ENCODE measurements at places on chromosomes 6 and 20. TPM values are rescaled to one million over a fixed set of nuclear protein-coding genes. Genes with fewer than 3 reads are reported as not detected.

IPCEF1 gene
- 0.41 TPM for polyA plus RNA-seq

KHDRBS2 gene
- polyA plus RNA-seq: 5.5 TPM

SLC22A3 gene
- polyA plus RNA-seq: 1.0 TPM

SNRNP48 gene
- polyA plus RNA-seq: 4.3 TPM

SNAP91 gene
- 0.97 TPM for polyA plus RNA-seq

BTNL2 gene
- polyA plus RNA-seq: not detected

MCCD1 gene
- polyA plus RNA-seq: not detected

TP53TG5 gene
- polyA plus RNA-seq: not detected

TASP1 gene
- polyA plus RNA-seq: 4.5 TPM

EDN1 gene
- 0.23 TPM for polyA plus RNA-seq

SMOC2 gene
- polyA plus RNA-seq: 8.5 TPM

ADTRP gene
- 0.08 TPM for polyA plus RNA-seq

FAM83C gene
- not detected for polyA plus RNA-seq

NOX3 gene
- not detected for polyA plus RNA-seq

SMLR1 gene
- polyA plus RNA-seq: not detected

TREM1 gene
- polyA plus RNA-seq: not detected

BHLHE23 gene
- not detected for polyA plus RNA-seq

CDH22 gene
- polyA plus RNA-seq: 0.31 TPM

CLPSL1 gene
- polyA plus RNA-seq: 0.88 TPM

SLC52A3 gene
- 2.3 TPM for polyA plus RNA-seq

FIG4 gene
- 11.8 TPM for polyA plus RNA-seq

OSTM1 gene
- 26.1 TPM for polyA plus RNA-seq

LTB gene
- 0.77 TPM for polyA plus RNA-seq

BEND6 gene
- 0.53 TPM for polyA plus RNA-seq

SPDEF gene
- polyA plus RNA-seq: 0.30 TPM

KIAA1755 gene
- 0.23 TPM for polyA plus RNA-seq

PTCRA gene
- polyA plus RNA-seq: not detected

VGLL2 gene
- not detected for polyA plus RNA-seq

OR2H1 gene
- not detected for polyA plus RNA-seq

TMEM200A gene
- polyA plus RNA-seq: 6.2 TPM

NKAIN2 gene
- 0.03 TPM for polyA plus RNA-seq

DNAAF9 gene
- 2.7 TPM for polyA plus RNA-seq

PAX1 gene
- not detected for polyA plus RNA-seq

TUBB2B gene
- 722 TPM for polyA plus RNA-seq

CST4 gene
- polyA plus RNA-seq: not detected

TTLL9 gene
- polyA plus RNA-seq: 0.06 TPM

KCNB1 gene
- polyA plus RNA-seq: 0.47 TPM

All from H1 (cell line).